Stimulated activated CD8-positive, alpha-beta memory T cell treated with anti-CD3 and anti-CD28 coated beads, Interleukin-4, amount 100 ng/mL, for 1 hour (primary cell): ENCODE measurements at places on chromosomes 13 and 19.

- no peak for DNase-seq
Measured at GRCh38 chr13:93254775-93255174, 28.2 kb downstream of the GPC6 start.

DNA sequence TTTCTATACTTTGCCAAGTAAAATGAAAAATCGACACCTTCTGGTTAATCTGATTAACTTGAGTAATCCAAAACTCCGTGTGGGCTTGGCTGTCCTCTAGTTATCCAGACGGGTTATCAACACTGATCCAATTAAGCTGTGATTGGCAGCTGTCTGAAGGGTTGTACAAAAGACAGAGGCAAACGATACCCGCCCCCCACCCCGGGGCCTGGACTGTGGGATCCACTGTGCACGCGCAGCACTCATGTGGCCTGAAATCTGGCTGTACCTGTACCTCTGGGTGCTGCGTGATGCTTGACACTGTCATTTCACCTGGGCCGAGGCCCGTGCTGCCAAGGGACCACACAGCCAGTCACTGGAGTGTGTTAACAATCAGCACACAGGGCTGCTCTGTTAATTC is 53.5 kb downstream of the COL4A2 start:
- no peak for DNase-seq

- no peak for DNase-seq
Measured at GRCh38 chr13:81001828-81002385, 661.0 kb upstream of the SPRY2 start.

DNA sequence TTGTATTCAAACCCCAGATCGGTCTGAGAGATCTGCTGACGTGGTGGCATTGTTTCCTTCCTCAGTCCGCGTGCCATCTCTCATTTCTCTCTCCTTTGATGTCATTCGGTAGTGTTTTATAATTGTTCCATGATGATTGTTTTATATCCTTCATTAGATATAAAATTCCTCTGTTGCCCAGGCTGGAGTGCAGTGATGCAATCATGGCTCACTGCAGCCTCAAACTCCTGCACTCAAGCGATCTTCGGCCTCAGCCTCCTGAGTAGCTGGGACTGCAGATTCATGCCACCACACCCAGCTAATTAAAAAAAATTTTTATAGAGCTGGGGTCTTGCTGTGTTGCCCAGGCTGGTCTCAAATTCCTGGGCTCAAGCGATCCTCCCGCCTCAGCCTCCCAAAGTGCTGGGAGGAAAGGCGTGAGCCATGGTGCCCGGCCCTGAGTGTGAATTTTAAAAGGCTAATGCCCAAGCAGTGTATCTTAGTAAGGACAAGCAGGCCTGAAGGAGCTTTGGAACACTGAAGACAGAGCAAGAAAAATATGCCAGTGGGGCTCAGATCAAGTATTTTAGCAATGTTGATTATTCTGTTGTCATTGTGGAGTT is 5.3 kb downstream of the ZNF57 start:
- no peak for DNase-seq

- no peak for DNase-seq
Measured at GRCh38 chr13:22455036-22455435, 725.7 kb upstream of the SGCG start.

GRCh38 chr13:38141792-38142191 is 207.9 kb upstream of the UFM1 start:
- no peak for DNase-seq

DNA sequence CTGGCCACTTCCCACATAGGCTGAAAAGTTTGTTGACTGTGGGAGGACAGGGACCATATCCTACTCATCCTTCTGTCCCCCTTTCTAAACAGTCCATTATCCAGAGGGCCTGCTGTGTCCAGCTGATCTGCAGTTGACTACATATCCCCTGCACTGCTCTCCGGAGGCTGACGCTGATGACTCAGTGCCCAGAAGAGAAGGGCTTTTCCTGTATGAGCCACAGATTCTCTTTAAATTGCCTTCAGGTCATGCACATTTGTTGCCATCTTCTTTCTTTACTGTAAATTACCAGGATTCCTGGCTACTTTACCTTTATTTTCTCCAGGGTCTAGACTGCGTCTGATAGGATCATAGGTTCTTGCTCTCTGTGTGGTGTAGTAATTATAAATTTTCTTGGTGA is 125.2 kb downstream of the LACC1 start:
- DNase-seq = no peak

GRCh38 chr19:28686756-28687155 is 526.2 kb downstream of the UQCRFS1 start:
- DNase-seq = no peak

DNA sequence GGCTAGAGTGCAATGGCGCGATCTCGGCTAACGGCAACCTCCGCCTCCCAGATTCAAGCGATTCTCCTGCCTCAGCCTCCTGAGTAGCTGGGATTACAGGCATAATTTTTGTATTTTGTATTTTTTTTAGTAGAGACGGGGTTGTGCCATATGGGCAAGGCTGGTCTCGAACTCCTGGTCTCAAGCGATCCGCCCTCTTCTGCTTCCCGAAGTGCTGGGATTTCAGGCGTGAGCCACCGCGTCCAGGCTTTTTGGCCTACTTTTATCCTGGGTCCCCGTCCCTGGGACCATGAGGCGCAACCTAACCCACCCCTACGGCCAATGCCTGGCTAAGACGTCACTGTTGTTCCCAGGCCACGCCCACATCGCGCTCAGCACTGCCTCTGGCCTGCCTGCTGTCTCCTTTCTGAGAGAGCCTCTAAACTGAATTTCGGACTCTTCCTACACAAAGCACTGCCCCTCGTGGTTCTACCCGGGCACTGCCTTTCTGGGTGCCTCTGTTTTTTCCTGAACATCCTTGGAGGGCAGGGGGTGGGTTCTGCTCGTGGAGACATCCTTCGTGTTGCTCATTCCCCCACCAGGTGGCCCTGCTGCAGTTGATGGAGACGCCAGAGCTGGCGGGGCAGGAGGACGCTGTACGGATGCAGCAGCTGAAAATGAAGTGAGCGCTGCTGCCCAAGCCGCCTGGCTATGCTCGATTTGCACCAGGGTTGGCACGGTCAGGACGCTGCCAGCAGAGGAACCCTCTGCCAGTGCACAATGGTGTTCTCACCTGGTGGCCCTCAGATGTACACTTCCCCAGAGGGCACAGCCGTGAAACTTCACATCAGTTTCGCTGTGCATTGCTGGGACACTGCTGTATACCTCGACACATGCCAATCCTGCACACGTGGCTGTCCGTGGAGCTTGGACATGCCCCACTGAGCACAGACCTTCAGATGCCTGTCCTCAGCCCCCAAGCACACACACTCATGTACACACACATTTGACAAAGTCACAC is 2.0 kb downstream of the REX1BD start:
- DNase-seq = no peak

GRCh38 chr13:26508885-26509284 is 48.6 kb upstream of the WASF3 start:
- no peak for DNase-seq

DNA sequence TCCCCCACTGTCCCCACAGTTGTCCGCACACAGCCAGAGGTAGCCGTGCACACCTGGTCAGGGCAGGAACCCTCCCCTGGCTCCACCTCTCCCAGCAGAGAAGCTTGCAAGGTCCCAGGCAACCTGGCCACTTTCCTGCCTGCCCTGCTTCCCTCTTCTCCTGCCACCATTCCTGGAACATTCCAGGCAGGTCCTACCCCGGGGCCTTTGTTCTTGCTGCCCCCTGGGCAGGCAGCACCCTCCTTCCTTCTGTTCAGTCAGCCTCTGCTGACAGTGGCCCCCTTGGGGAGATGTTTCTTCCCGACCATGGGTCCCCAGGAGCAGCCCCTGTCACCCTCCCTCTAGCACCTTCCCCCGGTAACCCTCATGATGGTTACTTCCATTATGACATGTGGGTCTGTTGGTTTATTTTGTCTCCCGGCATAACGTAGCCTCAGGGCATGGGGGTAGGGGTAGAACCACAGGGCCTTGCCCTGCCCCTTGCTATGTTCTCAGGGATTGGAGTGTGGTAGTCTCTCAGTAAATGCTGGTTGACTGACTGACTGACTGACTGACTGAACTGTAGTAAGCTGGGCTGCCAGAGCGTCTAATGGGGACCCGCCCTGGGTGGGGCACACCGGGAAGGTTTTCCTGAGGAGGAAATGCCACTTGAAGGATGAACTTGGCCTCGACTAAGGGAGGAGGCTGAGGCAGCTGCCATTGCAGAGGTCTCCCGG is 10.8 kb downstream of the PAK4 start:
- no peak for DNase-seq

GRCh38 chr13:96769874-96770273 is 224.4 kb downstream of the OXGR1 start:
- DNase-seq = no peak

DNA sequence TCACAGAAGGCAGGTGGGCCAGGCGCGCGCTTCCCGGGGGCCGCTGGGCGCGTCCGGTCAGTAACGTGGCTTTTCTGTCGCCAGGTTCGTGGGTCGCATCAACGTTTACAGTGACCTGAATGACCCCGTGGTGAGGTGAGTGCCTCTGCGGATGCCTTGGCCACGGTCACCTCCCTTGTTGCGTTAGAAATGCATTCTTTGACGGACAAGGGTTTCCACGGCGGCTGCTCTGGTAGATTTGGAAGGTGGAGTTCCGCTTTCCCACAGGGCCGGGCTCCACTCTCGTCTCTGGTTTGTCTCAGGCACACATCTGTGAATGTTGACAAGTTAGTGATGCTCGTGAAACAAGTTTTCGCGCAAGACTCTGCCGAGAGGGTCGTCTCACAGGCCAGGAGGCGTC is 130.0 kb downstream of the ATP11A start:
- DNase-seq = no peak

DNA sequence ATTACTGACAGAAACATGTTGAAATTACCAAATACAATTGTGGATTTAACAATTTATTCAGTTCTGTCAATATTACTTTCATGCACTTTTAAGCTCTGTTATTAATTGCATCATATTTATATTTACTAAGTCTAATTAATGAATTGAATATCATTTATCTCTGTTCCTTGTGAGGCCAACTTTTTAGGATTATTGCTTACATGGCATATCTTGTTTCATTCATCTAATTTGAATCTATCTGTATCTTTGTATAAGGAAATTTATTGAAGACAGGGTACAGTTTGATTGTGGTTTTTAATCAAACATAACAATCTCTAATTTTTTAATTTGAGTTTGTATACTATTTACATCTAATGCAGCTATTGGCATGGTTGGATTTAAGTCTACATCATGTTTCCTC is 249.9 kb upstream of the GPC6 start:
- DNase-seq = no peak
